ENCODE measurements at places on chromosomes 1 and 21.

DNA sequence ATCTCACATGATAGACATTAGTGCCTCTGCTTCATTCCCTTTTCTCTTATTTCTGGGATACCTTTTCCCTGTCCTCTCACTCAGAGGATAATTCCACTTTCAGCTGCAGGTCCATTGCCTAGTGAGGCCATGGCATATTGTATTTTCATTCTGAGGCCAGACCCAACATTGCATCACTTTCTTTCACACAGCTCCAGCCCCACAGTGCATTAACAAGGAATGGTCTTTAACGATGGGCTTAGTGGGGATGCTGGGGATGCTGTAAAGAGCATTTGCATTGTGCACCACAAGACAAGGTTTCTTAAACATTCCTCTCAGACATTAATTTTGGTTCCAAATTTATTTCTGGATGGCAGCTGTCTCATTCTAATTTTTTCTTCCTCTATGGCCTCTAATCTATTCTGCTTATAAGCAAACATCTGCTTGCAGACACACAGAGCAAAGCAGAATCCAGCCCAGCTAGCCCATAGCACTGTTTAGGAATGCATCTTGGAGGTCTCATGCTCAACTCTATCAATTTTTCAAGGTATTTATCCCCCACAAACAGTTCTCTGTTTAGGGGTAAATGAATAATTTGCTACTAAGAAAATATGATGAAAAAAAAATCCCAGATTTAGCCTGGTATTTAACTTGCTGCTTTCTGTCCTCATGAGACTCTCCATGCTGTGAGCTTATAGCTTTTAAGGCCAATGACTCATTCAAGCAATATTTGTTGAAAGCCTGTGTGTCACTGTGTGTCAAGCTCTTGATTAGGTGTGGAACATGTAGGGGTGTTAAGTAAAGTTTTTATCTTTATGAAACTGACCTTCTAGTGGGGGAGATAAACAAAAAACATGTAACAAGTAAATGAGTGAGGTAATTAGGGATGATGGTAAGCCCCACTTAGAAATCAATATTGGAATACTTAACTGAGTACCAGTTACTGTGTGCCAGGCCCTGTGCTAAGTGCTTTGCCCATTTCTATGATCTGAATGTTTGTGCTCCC lies 44.5 kb upstream of the CCDC190 start:
- DNase-seq, result no peak

DNA sequence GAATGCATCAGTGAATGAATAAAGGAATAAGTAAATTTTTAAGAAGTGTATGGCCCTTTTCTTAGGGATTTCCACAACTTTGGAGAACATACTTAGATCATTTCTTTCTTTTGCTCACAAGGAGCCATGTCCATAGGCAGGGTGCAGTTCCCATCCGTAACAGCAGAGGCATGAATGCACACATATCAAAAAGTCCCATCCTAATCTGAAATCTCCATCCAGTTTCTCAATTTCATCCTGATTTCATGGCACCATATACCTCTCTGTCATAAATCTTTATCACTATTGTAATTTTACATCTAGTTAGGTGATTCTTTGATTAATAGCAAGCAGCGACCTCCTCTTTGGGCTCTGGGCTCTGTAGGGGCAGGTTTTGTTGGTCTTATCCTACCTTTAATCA lies 359.2 kb downstream of the RRAGC start:
- no peak for DNase-seq

DNA sequence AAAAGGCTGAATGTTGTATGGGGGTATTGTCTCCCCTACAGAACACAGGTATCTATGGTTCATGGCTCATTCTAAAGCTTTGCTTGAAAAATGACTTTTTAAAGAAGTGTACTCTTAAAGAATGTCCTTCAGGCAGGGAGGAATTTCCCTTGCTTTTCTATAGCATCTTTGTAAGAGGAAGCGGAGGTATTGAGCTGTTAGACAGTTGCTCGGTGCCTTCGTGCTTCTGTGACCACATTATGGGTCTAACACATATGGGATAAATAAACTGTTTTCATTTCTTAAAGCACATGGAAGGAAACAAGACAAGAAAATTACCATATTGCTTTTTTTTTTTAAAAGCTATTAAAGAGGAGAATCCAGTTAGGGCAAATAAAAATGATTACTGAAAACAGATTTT lies 182.9 kb downstream of the NTNG1 start:
- no peak for DNase-seq

DNA sequence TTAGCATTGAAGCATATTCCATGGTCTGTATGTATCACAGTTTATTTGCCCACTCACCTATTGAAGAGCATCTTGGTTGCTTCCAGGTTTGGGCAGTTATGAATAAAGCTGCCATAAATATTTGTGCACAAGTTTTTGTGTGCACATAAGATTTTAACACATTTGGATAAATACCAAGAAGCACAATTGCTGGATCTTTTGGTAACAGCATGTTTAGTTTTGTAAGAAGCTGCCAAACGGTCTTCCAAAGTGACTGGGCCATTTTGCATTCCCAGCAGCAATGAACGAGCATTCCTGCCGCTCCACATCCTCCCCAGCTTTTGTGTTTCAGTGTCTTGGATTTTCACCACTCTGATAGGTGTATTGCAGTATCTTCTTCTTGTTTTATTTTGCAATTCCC lies 62.7 kb downstream of the PDE9A start:
- no peak for DNase-seq

- DNase-seq, result no peak
Measured at GRCh38 chr21:29343519-29343918, 44.8 kb downstream of the BACH1 start.

- DNase-seq, result no peak
Measured at GRCh38 chr1:45545553-45546310, 4.9 kb upstream of the AKR1A1 start.

DNA sequence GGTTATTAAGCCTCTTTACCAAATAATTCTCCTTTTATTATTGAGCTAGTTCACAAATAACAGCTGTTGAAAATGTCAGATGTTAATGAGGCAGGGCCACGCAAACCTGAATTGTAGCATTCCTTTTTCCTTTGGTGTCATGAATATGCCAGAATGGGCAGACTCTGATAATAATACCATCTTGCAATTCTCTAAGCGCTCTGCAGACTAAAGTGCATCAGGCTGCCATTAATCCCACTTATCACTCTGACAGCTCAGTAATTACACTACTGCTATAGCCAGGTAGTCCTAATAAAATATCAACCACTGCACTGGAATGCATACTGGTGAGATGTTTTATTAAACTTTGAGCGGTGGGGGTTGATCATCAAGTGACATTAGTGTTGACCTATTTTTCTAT lies 177.7 kb downstream of the DPYD start:
- DNase-seq, result no peak

- no peak for DNase-seq
Measured at GRCh38 chr1:168506204-168506819, 37.5 kb downstream of the XCL2 start.

DNA sequence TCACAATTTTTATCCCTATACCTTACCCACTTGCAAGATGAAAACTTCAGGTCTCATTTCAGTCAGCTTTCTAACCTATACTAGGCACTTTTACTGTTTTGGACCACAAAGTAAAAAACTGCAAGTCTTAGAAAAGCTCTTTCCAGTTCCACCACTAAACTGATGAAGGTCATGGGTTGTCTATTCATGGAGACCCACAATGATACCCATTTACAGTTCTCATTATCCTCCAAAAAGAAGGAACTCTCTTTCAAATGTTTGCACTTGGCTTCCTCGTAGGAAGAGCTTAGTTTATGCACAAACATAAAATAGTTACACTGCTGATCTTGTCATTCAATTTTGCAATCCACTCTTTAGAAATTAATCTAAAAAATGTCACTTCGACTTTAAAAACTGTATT lies 9.3 kb downstream of the ZNF281 start:
- no peak for DNase-seq

- no peak for DNase-seq
Measured at GRCh38 chr1:24990779-24991641, 60.9 kb upstream of the RUNX3 start.

Data from stimulated activated CD8-positive, alpha-beta memory T cell treated with anti-CD3 and anti-CD28 coated beads, Interleukin-4, amount 100 ng/mL, for 4 hours (primary cell).